Stimulated activated CD8-positive, alpha-beta memory T cell treated with anti-CD3 and anti-CD28 coated beads, Interleukin-2, amount 100 ng/mL, for 48 hours (primary cell): ENCODE measurements at places on chromosomes 2 and 18.

GRCh38 chr2:133968446-133968845 lies 285.4 kb upstream of the MGAT5 start:
- DNase-seq: no peak

GRCh38 chr2:233240897-233241296 lies 10.6 kb upstream of the ATG16L1 start:
- no peak for DNase-seq

DNA sequence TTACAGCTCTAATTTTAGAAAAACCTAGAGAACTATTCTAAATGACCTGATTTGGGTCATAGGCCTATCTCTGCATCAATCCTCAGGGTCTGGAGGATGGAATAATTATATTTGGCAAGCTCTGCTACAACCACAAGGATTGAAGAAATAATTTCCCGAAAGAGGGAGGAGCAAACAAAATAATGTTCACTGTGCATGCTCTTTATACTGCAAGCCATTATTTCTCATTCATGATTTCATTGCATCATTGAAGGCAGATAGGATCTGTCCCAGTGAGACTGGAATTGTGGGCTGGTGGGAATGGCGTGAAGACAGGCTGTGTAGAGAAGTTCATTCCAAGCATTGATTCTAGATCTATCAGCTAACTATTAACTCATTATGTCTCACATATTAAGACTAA lies 12.7 kb upstream of the MAPRE2 start:
- DNase-seq: no peak

DNA sequence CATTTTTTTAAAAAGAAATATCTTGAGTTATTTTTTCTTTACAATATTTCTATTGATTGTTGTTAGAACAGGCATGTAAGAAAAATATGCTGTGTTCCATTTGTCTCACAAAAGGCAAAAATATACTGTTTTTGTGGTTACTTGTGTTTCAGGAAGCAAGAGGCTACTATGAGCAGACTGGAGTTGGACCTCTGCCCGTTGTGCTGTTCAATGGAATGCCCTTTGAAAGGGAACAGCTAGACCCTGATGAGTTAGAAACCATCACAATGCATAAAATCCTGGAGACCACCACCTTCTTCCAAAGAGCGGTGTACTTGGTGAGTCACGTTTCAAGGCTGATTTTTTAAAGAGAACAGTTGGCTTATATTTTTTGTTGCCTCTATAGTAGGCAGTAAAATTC lies 54.7 kb downstream of the UGGT1 start:
- no peak for DNase-seq

GRCh38 chr2:171491292-171491691 lies 31.0 kb upstream of the CYBRD1 start:
- no peak for DNase-seq

DNA sequence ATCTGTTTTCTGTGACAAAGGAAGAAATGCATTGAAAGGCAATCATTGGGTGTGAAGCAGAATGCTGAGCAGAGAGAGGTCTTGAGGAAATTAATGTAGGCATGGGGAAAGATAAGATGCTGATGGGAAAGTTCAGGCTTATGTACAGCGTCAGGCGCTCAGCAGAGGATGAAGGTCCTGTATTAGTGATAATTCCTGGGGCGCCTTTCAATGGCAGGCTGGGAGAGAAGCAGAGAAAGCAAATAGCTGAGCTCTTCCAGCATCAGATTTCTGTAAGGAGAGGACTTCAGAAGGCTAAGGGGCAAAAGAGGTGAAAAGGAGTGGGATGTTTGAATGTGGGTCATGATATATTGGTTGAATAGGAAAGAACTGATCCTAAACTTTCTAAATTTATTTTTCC lies 129.8 kb downstream of the HNMT start:
- DNase-seq: no peak
